ENCODE measurements at places on chromosomes 5 and 9.

DNA sequence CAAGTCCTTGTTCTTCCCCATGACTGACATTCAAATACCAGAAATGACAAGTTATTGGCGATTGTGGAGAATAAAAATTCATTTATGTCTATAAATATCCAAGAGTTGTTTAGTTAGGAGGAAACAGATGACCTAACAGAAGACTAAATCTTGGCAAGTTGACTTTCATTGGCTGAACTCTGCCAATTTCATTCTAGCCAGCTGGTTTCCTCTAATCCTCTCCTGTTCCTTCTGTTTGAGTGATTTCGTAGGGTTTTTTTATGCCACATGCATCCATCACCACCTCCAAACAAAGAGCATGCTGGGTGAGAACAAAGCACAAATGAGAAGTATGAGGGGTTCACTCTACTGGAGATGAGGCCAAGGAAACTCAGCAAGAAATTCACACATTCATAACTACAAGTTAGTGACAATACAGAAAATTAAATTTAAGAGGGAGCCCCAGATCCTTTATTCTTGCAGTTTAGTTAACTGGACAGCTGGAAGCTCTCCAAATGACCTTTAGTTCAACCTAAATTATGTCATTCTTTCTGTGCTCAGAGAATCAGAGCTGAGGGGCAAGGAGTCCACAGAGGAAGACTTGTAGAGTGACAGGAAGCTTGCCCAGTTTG, 932.0 kb downstream of the TLE4 start:
- DNase-seq, result no peak

GRCh38 chr5:66898241-66898995, 298.2 kb downstream of the CD180 start:
- DNase-seq, result no peak

GRCh38 chr5:122368510-122369251, 56.6 kb downstream of the SNCAIP start:
- no peak for DNase-seq

- DNase-seq, result no peak
Observed at GRCh38 chr5:138824516-138824915, 50.6 kb downstream of the LRRTM2 start.

- no peak for DNase-seq
Observed at GRCh38 chr9:105993116-105993854, 298.9 kb downstream of the TMEM38B start.

- no peak for DNase-seq
Observed at GRCh38 chr5:43274435-43275114, 38.6 kb downstream of the HMGCS1 start.

DNA sequence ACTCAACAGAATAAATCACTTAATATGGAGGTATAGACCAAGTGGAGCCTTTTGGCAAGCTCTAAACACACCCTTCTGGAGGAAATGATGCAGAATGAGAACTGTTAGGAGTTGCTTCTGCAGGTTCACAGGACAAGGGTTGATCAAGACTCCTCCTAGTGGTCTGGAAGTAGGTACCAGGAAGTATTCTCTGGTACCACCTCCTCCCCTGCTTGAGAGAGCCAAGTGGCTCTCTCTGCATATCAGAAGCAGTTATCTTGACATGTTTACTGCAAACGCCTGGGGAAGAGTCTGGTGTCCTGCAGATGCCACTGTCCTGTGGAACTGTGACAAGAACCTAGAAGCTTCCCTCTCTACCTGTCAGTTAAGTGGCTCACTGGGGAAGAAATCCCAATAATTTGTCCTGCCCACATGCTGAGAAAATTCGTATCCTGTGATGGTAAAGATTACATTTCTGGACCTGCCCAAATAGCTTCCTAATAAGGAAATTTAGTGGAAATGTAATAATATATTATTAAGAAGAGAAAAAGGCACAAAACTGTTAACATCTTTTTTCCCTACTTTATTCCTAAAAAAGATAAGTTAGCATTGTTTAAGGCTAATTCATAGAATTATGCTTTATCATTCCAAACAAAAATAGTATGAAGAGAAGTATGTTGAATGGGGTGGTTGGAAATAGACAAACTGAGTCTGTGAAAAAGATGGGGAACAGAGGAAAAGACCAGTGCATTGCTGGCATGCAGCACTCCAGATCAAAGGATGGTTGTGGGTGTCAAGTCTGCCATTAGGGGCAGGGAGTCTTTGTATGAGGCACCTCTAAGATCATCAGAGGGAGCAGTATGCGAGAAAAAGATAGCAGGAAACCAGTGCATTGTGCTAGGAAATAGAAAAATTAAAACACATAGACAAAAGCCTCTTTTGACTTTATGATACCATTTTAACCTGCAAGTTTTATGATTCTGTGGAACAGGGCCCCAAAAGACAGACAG, 118.8 kb downstream of the CDC42SE2 start:
- DNase-seq, result no peak

DNA sequence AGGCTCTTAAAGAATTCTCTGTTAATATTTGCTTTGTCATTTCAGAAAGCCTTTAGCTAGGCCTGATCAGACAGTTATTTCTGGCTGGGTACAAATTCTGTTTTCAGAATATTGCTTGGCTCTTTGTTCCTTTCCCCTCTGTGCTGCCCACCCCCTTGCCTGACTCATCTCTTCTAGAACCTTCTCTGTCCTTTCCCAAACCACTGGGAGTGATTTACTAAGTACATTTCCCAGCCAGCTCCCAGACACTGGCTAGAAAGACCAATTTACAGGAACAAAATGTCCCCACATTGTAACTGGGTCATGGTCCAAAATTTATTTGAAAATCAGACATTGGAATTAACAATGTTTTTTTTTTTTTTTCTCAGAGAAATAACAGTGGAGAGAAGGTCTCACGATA, 133.1 kb upstream of the MAP1B start:
- DNase-seq, result no peak

- no peak for DNase-seq
Observed at GRCh38 chr9:70874451-70874850, 247.0 kb downstream of the TRPM3 start.

DNA sequence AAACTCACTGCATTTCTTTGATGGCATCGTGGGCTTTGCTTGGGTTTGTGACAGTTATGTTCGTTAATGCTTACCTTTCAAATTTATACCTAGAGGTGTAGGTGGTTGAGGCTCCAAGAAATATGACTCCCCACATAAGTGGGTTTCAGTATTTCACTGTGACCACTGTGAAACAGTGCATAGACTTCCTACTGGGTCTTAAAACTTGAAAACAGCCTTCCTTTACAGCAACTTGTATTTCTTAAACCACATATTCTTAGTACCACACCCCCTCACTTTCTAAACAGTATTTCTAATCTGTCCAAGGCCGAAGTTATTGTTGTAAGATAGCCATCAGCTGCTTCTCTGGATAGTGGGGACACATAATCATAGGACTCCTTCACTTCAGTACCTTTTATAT, 48.3 kb downstream of the TMEFF1 start:
- no peak for DNase-seq

DNA sequence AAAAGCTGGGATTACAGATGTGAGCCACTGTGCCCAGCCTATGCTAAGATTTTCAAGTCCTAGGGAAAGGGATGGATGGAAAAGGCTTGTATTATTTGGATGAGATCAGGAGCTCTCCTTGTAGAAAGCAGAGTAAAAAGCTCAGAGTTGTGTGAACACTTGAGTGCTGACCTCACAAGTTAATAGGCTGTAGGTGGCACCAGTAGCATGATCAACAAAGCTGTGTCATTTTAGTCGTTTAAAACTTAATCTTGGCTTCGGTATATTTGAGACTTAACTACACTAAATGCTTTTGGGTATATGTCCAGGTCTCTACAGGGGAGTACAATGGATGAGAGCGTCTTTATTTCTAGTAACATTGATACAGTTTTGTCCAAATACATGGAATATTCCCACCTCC, 264.2 kb downstream of the TMEM38B start:
- DNase-seq, result no peak

DNA sequence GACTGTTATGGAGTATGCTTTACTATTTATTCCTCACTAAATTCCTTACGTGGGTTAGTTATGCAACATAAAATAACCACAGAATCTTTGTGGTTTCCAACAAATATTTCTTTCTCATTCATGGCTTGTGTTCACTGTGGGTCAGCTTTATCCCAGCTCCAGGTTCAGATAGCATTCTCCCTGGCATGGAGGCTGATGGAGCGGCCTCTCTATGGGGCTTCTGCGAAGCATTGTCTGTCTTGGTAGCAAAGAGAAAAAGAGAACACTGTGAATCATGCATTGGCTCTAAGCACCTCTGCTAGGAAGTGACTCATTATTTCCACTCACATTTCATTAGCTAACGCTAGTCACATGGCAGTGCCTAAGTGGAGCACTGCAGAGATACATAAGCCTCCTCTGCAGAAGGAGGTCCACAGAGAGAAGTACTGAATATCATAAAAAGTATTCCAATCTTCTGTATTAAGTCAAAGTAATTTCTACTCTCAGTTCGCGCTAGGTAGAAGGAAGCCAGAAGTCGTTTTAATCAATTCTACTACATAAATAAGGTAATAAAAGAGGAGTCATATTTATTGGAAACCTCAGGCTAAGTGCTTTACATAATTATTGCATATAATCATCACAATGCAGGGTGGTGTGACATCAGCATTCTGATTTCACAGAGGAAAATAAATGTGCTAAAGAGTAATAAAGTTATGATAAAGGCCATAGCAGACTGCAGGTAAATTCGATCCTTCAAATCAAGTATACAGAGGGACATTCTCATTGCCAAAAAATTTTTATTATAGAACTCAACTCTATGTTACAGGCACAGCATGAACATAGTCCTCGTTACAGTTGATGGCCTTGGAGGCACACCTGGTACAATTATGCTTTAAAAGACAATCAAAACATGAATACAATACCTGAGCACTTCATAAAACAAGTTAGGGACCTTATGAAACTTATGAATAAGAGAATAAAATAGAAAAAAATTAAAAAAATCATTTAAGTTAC, 531.1 kb downstream of the CETN3 start:
- DNase-seq, result no peak

DNA sequence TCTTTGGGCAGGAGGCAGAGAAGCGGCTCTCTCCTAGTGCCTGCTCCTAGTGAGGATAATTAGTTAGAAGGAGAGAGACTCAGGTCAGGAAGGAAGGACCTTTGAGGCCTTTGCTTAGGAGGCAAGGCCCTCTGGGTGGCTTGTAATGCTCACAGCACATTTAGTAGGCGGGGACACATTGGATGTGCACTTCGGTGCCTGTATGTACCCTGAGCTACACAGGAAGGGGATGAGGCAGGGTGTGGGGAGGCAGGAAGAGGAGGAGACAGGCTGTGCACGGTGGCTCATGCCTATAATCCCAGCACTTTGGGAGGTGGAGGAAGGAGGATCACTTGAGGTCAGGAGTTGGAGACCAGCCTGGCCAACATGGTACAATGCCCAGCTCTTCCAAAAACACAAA, 7.2 kb upstream of the LCN2 start:
- no peak for DNase-seq

DNA sequence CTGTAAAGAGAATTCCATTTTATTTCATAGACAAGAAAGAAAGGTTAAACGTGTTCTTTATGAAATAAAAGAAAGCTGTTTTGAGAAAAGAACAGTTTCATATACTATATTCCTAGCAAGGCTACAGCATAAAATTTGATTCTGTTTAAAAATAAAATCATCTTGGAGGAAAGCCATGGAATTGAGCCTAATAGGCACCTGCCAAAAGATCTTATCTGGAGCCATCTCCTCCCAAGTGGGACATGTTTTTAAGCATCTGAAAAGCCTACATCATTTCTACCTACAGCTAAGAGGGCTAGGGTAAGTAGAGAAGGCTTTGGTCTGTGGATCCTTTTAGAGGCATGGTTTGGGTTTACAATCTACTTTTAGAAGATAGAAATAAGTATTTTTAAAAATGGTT, 89.3 kb downstream of the GAS1 start:
- no peak for DNase-seq

DNA sequence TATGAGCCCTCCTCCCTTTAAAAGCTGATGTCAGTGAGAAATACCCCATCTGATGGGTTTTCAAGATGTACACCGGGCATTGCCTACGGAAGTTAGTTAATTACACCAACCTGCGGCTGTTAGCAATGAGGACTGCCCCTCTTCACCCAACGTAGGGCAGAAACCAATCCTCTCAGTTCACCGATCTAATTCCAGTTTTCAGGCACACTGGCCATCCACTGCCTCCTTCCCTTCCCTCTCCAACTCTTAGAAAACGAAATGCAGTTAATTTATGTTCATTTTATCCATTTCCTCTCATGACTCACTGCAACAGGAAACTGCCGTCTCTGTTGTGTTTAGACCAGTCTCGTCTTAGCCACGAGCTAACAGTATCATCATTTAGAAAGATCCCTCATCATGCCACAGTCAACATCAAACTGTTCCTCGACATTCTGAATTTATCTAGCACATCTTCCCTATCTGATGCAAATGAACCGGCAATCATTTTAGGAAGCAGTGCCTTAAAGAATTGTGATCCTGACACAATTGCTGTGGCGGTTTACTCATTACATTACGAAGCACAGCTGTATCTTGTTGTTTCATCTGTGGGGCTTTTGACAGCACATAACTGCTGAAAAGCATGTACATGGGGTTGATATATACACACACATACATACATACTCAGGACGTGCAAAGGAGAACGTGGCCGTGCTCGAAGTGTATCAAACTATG, 168.6 kb downstream of the EFNA5 start:
- DNase-seq, result no peak

DNA sequence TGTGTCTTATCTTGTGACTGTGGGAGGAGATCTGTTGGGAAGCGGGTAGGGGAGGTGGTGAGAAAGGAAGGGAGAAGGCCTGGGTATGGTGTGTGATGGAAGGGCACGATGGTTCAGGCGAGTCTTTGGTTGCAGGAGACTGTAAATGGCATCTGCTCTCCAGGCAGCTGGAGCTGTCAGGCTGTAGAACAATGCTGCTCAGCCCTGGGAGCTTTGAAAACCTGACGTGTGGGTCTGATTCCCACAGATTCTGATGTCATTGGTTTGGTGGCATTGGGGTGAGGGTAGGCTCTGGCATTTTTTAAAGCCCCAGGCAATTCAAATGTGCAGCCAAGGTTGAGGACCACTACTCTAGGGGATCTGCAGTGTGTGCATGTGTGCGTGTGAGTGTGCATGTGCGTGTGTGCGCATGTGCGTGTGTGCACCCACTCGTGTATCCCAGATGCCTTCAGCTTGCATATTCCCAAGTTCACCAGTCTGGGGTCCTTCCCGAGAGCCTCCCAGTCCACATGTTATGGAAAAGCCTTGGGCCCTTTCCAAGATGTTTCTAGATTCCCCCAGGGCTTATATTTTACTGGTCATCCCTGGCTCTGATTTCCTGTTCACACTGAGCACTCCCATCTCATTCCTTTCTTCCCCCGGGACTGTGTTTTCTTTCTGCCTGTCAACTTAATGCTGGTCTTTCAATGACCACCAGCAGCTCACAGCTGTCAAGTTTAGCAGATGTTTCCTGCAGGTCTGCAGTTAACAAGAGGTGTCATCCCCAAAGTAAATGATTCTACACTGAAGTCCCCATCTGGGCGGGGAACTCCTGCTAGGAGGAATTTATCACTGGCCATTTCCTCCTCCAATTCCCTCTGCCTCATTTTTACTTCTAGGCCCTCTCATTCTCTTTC, 34.0 kb downstream of the BOD1 start:
- no peak for DNase-seq

- no peak for DNase-seq
Observed at GRCh38 chr5:158985492-158985891, 114.2 kb downstream of the EBF1 start.

GRCh38 chr9:32551276-32552051, 663 bp upstream of the SMIM27 start:
- no peak for DNase-seq

- no peak for DNase-seq
Observed at GRCh38 chr9:33404788-33405362, 2.5 kb upstream of the AQP7 start.
